Stimulated activated CD4-positive, alpha-beta T cell treated with anti-CD3 and anti-CD28 coated beads, TNF-alpha, amount 100 ng/mL, for 1 hour (primary cell): ENCODE measurements at places on chromosomes 11 and 22.

- DNase-seq = no peak
These were observed 101.7 kb upstream of the GRAMD1B start for GRCh38 chr11:123328281-123328867.

- DNase-seq = no peak
These were observed 1.3 kb downstream of the KAT5 start for GRCh38 chr11:65713212-65713969.

GRCh38 chr11:8709002-8709672 lies 26.5 kb downstream of the RPL27A start:
- DNase-seq = no peak

- DNase-seq = no peak
These were observed 19.6 kb downstream of the NAT10 start for GRCh38 chr11:34124885-34125668.

DNA sequence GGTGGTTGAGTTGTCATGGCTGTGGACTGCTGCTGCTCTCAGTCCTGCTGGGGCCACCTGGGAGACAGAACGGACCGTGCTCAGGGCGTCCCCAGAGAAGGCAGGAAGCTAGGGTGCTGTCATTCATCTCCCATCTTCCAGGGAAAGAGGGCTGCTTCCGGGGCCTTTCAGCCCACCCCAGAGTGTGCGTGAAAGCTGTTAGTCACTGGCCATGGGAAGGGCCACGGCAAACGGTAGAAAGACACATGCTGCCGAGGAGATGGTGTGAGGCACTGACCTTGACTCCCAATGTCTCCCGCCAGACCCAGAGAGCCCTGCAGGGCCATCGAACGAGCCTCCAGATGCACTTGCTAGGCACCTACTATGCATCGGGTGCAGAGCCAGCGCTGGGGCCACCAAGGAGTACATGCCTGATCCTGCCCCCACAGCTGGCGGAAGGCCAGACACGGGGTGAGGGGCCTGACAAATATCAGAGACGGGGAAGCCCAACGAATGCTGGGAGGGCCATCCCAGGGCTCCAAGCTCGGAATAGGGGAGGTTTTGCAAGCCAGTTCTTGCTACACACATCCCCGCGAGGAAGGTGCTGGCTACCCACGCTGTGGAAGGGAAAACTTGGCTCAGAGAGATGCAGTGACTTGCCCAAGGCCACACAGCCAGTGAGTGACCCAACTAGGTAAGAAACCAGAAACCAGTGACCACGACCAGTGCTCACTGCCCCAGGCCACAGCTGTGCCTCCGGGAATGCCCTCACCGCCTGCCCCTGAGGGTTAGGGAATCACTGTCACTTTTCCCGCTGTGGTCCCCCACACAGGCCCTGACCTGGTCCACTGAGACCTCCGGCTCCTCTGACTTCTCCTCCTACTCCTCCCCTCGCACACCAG lies 10.1 kb downstream of the RAC2 start:
- no peak for DNase-seq

GRCh38 chr11:120759046-120759445 lies 247.5 kb downstream of the GRIK4 start:
- DNase-seq = no peak

DNA sequence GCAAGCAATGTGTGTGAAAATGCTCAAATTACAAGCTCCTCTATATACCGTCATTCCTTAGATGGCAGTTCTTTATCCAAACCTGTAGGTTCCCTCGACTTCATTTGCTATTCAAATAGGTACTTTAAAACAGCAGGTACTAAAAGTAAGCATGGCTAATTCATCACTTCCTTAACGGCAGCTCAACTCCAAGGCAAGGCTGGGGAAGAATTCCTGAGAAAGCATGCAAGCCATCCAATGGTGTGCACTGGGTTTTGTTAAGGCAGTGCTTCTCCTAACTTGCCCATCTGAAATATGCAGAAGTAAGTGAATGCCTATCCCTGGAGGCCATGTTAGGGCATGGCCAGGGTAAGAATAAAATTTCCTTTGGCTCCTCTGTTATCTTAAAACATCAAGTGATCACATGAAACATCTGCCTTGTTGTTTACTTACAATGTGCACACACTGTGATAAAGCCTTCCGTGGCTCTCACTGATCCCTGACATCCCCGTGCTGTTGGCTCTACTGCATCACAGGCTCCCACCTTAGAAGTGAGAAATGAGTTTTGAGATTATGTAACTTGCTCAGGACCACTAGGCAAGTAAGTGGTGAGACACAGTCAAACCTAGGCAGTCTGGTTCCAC lies 52.1 kb downstream of the SMCO4 start:
- no peak for DNase-seq

- DNase-seq = no peak
These were observed 38.5 kb downstream of the CDON start for GRCh38 chr11:126024123-126024522.

DNA sequence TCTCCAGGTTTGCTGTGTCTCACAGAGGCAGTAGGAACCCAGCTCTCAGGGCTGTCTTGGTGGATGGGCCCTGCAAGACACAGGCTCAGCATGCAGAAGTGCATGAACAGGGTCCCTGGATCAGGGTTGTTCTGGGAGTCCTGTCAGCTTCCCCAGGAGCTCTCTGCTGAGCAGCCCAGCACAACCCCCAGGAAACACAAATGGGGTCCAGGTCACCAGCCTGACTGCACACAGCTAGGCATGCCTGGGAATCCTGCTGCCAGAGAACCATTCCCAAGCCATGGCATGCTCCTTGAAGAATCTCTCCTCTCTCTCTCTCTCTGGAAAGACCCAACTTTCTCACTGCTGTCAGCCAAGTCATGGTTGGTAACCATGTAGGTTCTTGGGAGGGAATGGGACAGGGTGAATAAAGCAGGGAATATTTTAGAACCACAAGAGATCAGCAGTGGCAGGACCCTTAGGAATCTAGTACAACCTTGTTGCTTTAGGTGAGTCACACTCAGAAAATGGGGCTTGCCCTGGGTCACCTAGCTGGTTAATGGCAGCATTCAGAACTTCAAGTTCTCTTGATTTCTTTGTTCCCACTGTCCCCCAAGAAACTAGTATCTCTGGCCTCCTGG lies 21.4 kb downstream of the TUB start:
- DNase-seq = no peak

GRCh38 chr11:45025716-45026492 lies 75.2 kb upstream of the TP53I11 start:
- no peak for DNase-seq

DNA sequence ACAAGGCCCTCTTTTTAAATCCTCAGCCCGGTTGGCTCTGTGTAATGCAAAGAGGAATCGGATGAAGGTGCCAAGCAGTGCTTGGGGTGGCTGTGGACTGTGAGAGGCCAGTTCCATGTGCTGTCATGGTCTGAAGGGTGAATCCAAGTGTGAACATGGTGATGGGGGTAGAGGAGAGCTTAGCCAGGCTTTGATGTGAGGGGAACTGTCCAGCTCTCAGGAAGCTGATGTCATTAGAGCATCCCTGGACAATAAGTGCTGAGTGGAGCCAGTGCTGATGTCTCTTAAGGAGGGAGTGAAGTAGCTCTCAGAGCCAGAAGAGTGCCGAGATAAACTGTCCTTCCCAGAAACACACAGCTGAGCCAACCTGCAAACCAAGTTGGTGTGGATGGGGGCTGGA lies 53.6 kb downstream of the NAV2 start:
- no peak for DNase-seq
